ENCODE measurements at places on chromosomes 2 and 18. TPM values are rescaled to one million over a fixed set of nuclear protein-coding genes. Genes with fewer than 3 reads are reported as not detected.

Gene FBXO36
- total RNA-seq = 3.9 TPM

Gene CMPK2
- total RNA-seq = 1.9 TPM

- peak; percentile 65 for DNase-seq
Observed at GRCh38 chr2:64770781-64771334, 117.1 kb upstream of the SERTAD2 start.

Gene IGFBP5
- total RNA-seq = 754 TPM

Gene RAD51AP2
- under 0.01 TPM for total RNA-seq

Gene CFAP53
- under 0.01 TPM for total RNA-seq

DNA sequence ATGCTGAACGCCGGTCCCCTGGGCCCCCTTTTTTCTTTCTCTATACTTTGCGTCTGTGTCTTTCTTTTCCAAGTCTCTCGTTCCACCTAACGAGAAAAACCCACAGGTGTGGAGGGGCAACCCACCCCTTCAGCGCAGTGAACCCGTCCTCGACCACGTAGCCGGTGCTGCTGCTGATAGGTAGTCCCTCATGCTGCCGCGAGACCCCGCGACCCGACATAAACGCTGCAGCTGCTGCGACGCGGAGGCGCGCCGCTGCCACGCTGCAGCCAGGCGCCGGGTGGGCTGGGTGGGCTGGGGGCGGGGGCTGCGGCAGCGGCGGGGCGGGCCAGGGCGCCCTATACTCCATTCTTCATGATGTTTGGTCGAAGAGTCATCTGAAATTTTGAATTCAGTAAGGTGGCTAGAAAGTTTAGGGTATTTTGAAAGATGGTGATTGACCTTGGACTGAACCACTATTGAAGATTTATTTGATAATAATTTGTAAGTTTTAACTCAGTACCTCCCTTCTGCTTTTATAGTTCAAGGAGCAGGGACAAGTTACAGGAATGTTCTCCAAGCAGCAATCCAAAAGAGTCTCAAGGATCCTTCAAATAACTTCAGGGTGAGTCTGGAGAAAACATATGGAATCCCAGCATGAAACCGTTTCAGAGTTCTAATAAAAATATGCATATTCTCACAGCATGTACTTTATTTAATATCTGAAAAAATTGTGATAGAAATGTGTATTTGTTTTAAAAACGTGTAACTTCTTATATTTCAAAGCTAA is 24.1 kb downstream of the CFLAR start:
- DNase-seq = no peak

Gene HAAO
- total RNA-seq = 1.6 TPM

DNA sequence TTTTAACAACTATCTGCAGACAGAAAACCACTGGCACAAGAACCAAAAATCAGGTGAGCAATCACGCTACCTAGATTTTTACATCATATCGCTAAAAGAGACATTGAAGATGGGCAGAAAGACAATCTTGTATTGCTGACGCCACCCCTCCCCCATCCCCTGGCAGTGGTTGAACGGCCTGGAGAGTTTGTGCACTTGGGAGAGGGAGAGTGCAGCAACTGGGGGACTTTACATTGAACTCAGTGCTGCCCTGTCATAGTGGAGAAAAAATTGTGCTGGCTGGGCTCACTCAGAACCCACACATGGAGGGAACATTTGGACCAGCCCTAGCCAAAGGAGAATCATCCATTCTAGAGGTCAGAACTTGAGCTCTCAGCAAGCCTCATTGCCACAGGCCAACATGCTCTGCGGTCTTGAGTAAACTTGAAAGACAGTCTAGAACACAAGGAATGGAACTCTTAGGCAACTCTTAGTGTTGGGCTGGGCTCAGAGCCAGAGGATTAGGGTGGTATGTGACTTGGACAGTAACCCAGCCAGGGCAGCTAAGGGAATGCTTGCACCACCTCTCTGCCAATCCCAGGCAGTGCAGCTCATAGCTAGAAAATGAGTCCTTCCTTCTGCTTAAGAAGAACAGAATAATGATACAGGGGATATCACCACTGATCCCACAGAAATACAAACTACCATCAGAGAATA is 220.0 kb upstream of the CYP26B1 start:
- DNase-seq = peak; percentile 98

Measured in fibroblast of villous mesenchyme (primary cell).